ENCODE measurements at places on chromosomes 3 and 15.

DNA sequence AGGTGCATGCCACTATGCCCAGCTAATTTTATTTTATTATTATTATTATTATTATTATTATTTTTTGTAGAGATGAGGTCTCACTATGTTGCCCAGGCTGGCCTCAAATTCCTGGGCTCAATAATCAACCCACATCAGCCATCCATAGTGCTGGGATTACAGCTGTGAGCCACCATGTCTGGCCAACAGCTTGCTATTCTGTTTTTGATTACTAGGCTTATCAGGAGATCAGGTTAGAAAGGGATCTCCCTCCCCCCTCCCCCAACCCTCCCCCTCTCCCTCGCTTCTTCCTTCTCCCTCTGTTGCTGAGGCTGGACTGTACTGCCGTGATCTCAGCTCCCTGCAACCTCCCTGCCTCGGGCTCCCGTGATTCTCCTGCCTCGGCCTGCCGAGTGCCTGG is 8.6 kb downstream of the CLN6 start:
- DNase-seq, result no peak

GRCh38 chr3:9196020-9196419 is 53.4 kb downstream of the SRGAP3 start:
- DNase-seq, result no peak

- no peak for DNase-seq
Observed at GRCh38 chr15:80531796-80532195, 127.6 kb downstream of the ARNT2 start.

- DNase-seq, result no peak
Observed at GRCh38 chr15:96285305-96285704, 45.2 kb upstream of the NR2F2 start.

DNA sequence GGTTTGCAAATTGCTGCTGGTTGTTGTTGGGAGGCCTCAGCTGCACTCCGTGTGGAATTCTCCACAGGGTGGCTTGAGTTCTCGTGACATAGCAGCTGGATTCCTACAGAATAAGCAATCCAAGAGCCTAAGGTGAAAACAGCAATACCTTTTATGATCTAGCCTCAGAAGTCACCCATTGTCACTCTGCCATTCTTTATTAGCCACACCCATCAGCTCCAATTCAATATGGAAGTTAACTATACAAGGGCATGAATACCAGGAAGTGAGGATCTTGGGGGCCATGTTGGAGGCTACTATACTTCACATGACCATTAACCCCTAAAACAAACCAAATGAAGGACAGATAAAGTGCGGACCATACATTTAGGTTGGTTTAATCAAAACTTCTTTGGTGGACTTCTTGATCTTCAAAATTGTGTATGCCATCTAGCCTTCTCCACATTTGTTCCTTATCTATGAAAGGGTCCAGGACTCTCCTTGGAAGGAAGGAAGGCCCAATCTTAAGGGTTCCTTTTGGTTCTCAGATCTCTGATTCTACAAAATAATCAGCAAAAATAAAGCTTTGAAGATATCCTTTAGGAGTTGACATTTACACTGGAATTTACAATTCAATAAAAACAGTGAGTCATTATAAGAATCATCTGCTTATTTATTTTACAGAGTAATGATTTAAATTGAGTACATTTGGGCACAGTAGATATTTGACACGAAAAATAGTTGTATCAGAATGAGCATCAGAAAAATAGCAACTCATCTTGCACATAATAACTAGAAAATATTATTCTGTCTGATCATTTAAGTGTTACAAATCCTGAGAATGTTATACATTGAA is 21.5 kb downstream of the CIAO2A start:
- DNase-seq, result no peak

GRCh38 chr3:94429517-94429916 is 366.7 kb downstream of the NSUN3 start:
- DNase-seq, result no peak

DNA sequence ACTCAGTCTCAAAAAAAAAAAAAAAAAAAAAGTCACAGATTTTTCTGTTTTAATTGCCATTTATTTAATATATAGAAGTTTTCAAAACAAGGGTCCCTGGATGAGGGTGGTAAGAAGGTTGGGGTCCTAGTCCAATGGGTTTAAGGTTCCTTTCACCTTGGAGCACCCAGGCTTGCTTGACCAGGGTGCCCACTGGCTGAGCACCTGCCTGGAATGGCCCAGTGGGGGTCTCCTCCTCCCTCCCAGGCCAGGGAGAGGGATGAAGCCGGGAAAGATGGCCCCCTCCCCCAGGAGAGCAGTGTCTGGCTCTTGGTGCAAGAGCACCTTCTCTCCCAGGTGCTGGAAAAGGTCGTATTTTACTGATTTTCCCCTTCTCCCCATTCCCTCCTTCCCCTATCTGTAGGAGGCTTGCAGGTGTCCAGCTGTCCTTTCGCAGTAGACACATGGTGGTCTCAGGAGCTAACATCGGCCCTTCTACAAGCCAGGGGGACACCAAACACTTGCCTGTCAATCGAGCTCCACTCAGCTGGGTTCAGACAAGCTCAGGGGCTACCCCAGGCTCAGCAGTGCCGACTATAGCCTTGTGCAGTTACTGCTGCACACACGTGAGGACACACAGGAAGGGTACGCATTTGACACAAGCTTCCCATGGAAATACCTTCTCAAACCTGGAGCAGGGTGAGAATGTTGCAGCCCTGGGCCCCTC is 112.3 kb upstream of the KLF13 start:
- no peak for DNase-seq

- no peak for DNase-seq
Observed at GRCh38 chr3:161644891-161645635, 148.5 kb downstream of the OTOL1 start.

GRCh38 chr3:14213066-14213774 is 34.6 kb downstream of the LSM3 start:
- DNase-seq, result no peak

DNA sequence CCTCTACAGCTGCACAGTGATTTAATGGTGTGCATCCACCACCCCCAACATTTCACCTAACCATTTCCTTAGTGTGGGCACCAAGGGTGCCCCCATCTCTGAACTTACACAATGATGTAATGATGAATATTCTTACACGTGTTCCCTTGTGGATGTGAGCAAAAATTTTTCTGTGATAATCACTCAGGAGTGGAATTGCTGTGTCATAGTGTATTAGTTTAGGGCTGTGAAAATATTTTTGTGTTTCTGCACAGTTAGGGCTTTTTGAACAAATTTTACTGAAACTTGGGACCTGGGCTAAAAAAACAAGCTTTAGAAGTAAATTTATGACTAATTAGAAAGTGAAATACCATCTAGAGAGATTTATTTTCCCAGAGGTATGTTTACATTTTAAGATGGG is 134.5 kb upstream of the CCNL1 start:
- DNase-seq, result no peak

DNA sequence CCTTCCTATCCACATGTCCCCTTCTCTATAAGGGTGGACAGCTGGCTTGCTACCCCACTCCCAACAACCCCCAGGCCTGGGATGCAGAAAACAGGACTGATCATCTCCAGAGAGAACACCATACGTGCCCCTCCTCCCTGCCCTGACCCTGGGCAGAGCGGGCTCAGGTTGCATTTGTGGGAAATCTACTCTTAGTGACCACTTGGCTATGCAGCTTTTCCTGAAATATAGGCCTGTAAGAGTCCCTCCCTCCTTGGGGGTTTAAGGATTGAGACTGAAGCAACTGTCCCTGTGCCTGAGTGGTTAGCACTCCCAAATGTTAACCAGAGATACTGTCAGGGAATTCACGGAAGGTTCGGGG is 11.7 kb downstream of the SH2D7 start:
- DNase-seq, result no peak

GRCh38 chr3:119396870-119397269 is 66.5 kb downstream of the TMEM39A start:
- DNase-seq, result no peak

DNA sequence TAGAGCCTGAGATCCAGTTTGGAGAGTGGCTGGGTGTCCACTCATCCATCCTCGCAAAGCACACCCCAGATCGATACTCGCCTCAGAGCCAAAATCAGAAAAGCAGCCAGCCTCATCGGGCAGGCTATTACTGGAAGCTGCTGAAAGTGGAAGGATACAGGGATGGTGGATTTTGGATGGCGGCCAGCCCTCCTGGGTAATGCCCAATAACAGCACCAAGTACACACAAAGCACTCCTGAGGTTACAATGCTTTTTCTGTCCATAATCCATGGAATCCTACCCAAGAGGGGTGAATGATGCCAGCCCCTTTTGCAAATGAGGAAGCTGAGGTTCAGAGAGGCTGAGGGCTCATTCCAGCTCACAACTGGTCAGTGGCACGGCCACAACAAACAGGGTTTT is 93.1 kb upstream of the SLC6A11 start:
- no peak for DNase-seq

GRCh38 chr3:158709666-158710083 is 22.6 kb downstream of the RARRES1 start:
- no peak for DNase-seq

DNA sequence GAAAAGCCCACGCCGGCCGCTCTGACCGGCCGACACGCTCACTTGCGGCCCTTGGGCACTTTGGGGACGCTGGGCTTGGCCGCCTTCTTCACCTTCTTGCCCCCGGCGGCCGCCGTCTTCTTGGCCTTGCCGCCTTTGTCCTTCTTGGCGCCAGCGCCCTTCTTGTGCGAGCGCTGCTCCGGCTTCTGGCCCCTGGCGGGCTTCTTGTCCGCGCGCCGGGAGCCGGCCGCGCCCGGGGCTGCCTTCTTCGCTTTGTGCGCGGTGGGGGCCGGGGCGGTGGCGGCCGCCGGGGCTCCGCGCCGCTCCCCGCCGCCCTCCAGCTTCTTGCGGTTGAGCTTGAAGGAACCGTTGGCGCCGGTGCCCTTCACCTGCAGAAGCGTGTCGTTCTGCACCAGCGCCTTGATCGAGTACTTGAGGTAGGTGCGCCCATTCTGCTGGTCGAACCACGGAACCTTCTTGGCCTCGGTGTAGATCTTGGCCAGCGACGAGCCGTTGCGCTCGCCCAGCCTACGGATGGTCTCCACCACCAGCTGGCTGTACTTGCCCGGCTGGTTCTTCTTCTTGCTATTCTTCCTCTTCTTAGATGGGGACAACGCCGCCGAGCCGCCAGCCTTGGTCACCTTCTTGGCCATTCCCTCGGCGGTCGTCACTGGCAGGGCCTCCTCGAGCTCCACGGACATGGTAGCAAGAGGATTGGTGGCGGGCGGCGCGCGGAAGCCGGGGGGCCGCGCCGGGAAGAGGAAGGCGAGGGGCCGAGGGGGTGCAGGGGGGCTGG is 36.7 kb downstream of the HMCES start:
- peak; percentile 53 for DNase-seq

GRCh38 chr3:61589856-61590255 is 28.5 kb downstream of the PTPRG start:
- no peak for DNase-seq

DNA sequence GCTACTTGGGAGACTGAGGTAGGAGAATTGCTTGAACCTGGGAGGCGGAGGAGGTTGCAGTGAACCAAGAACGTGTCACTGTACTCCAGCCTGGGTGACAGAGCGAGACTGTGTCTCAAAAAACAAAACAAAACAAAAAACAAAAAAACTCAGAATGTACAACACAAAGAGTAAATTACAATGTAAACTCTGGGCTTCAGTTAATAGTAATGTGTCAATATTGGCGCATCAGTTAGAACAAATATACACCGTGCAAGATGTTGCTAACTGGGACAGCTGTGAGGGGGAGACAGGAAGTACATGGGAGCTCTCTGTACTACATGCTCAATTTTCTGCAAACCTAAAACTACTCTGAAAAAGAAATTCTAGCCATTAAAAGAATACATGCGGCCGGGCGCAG is 23.5 kb upstream of the TRPM1 start:
- DNase-seq, result no peak

DNA sequence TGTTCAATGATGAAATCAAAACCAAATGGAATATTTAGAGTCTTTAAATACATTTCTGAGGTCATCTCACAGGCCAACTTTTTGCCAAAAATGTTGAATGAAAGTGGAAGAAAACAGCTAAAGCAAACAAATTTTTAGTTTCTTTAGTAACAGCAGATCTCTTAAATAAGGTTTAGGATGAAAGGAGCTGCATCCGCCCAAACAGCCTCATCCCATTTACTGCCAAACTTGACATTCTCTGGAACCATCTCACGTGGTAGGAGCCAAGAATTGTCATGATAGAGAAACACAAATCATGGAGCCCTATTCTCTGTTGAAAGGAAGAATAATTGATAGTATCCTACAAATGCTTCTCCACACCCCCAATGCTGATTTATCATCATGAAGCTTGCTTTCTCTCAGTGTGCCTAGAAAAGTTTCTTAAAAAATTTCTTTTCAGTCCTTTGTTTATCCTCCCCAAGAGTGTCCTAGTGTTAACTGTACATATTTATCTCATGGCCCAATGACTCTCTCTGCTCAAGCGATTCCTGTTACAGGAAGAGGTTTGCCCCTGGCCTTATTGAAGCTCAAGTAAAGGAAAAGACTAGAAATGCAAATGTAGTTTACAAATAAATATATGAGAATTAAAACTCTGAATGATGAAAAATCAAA is 23.4 kb downstream of the SLC9A9 start:
- DNase-seq, result no peak

GRCh38 chr3:129291236-129291886 is 12.7 kb downstream of the HMCES start:
- DNase-seq, result no peak

DNA sequence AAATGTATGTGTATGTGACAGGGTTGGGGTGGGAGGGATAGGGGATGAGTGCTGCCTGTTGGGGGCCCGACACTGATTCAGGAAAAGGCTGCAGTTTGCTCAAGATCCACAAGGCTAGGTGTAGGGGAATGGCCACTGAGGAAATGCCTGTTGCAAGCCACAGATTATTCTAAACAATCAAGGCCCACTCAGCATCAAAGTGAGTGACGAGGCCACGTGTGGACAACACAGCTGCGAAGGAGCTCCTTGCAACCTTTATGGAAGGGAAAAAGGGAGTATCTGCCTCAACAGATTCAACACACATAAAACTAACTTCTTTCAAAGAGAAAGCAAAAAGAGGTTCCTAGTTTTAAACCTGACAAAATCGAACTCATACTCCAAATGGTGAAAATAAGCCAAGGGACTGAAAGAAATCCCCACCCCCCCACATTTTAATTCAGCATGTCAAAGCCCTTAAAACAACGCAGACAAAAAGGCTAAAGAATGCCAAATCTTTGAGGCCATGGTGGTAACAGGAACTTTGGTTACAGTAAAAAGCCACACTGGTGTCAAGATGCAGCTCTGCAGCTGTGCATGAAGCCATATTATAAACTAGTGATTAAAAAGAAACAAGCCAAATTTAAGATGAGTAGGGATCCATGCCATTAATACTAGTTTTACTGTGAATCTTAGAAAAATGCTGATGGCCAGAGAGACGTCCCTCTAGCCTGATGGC is 3.6 kb downstream of the POLG start:
- no peak for DNase-seq

GRCh38 chr3:34183114-34183513 is 384.7 kb downstream of the PDCD6IP start:
- no peak for DNase-seq
